ENCODE measurements at places on chromosomes 11 and 22. TPM values are rescaled to one million over a fixed set of nuclear protein-coding genes. Genes with fewer than 3 reads are reported as not detected.

DNA sequence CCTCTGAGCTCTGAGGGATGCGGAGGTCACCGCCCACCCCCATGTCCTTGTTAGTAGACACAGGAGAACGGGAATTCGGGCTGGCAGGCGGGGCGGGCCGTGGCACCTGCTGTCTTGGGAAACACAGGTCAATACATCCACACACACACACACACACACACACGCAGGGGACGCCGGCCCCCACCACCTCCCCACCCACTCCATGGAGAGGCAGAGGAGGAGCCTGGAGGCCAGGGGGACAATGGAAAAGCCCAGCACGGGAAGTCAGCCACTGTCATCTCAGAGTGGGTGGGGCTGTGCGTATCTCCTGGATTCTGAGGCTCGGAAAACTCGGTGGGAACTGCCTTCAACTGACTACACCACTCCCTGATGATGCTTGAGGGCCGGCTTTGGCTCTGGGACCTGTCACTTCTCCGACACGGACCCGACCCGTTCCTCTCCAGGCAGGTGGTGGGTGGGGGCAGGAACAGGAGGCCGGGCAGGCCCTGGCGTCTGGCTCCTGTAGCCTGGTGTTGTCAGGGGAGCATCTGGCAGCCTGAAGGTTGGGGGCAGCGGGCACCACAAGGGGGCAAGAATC is 18.5 kb upstream of the TMEM184B start:
- H3K4me3 ChIP-seq, result no peak overlapping the region
- H3K27ac ChIP-seq, result peak overlapping the region; percentile 33
- H3K36me3 ChIP-seq, result peaks cover 79% of the 10 kb centered on the region
- H3K27me3 ChIP-seq, result no peaks in the 10 kb centered on the region
- H3K4me1 ChIP-seq, result peaks cover 13% of the 10 kb centered on the region

- no peaks in the 10 kb centered on the region for H3K27me3 ChIP-seq
- H3K36me3 ChIP-seq, result no peaks in the 10 kb centered on the region
- H3K4me1 ChIP-seq, result no peaks in the 10 kb centered on the region
- H3K27ac ChIP-seq, result peak overlapping the region; percentile 33
- DNase-seq, result no peak
- H3K4me3 ChIP-seq, result no peak overlapping the region
These were observed 171.1 kb downstream of the DBX1 start for GRCh38 chr11:19989191-19989590.

DNA sequence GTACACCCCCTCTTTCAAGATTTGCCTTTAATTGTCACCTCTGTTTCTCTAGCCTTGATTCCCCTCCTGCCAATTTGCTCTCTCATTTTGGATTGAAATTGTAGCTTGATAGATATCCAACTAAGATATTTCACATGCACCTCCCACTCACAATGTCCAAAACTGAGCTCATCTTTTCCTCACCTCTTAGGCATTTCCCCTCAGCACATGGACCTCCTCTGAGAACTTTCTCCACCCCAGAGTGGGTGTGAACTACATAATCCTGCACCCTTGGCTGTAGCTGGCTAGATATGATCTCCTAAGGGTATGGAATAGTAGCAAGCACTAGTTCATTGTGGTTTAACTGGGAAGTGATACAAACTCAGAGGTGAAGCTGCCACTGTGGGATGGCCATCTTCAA is 91.5 kb upstream of the SESN3 start:
- H3K4me1 ChIP-seq, result peaks cover 9% of the 10 kb centered on the region
- no peak for DNase-seq
- H3K4me3 ChIP-seq, result no peak overlapping the region
- H3K27ac ChIP-seq, result no peak overlapping the region
- H3K27me3 ChIP-seq, result no peaks in the 10 kb centered on the region

GRCh38 chr11:7640816-7641215 is 32.5 kb downstream of the CYB5R2 start:
- no peaks in the 10 kb centered on the region for H3K27me3 ChIP-seq
- no peak overlapping the region for H3K4me3 ChIP-seq
- DNase-seq, result no peak
- H3K27ac ChIP-seq, result no peak overlapping the region

- H3K27ac ChIP-seq, result no peak overlapping the region
- no peaks in the 10 kb centered on the region for H3K27me3 ChIP-seq
- peaks cover 5% of the 10 kb centered on the region for H3K4me1 ChIP-seq
- H3K4me3 ChIP-seq, result no peak overlapping the region
- DNase-seq, result no peak
These were observed 103.3 kb downstream of the PDE3B start for GRCh38 chr11:14746857-14747395.

DNA sequence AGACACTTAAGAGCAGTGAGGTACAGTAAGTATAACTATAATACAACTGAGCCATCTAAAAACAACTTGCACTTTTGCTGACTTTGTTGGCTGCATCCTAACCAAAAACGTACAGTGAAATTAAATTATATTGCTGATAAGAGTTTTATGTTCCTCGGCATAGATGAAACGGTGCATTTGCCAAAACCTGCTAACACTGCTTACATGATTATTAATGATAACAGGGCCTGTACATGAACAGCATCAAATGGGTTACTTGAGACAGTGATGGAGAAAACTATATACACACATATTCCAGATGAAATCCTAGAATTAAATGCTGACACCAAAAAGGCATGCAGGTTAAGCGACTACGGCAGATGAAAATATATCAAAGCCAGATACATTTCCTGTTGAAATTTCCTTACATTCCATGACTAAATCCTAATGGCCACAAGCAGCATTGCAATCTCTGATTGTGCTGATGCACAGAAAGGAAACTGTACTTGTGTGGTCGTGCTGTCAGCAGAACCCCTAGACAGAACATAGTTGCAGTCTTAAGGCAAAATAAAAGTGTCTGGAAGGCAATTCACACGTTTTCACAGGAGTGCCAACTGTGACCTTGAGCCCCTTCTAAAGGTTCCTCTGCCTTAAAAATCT is 143.9 kb downstream of the CADM1 start:
- H3K27me3 ChIP-seq, result no peaks in the 10 kb centered on the region
- no peak for DNase-seq
- H3K36me3 ChIP-seq, result no peaks in the 10 kb centered on the region
- no peak overlapping the region for H3K4me3 ChIP-seq
- H3K27ac ChIP-seq, result no peak overlapping the region

GRCh38 chr11:2655834-2656622 is 43.8 kb downstream of the KCNQ1OT1 start:
- no peaks in the 10 kb centered on the region for H3K36me3 ChIP-seq
- H3K4me1 ChIP-seq, result no peaks in the 10 kb centered on the region
- no peaks in the 10 kb centered on the region for H3K27me3 ChIP-seq

DNA sequence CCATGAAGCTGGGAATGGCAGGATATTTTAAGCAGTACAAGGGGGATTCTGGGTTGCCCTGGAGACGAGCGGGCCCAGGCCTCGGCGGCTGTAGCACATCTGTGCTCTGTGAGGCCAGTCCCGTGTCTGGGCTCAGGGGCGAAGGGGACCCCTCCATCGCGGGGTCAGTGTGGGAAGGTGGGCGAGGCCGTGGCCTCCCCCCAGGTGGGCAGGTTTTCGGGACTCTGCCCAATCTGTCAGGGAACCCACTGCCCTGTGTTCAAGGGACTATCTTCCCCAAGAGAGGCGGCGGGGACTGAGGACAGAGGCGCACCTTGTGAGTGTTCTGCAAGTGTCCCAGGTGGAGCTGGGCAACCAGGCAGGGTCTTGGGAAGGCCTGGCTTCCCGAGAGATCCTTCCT is 336.6 kb downstream of the CTTN start:
- no peaks in the 10 kb centered on the region for H3K27me3 ChIP-seq
- H3K4me3 ChIP-seq, result no peak overlapping the region
- H3K4me1 ChIP-seq, result no peaks in the 10 kb centered on the region
- H3K36me3 ChIP-seq, result no peaks in the 10 kb centered on the region
- DNase-seq, result no peak

GRCh38 chr11:3959015-3959902 is 103.8 kb downstream of the STIM1 start:
- H3K36me3 ChIP-seq, result no peaks in the 10 kb centered on the region
- H3K4me3 ChIP-seq, result no peak overlapping the region
- DNase-seq, result no peak

DNA sequence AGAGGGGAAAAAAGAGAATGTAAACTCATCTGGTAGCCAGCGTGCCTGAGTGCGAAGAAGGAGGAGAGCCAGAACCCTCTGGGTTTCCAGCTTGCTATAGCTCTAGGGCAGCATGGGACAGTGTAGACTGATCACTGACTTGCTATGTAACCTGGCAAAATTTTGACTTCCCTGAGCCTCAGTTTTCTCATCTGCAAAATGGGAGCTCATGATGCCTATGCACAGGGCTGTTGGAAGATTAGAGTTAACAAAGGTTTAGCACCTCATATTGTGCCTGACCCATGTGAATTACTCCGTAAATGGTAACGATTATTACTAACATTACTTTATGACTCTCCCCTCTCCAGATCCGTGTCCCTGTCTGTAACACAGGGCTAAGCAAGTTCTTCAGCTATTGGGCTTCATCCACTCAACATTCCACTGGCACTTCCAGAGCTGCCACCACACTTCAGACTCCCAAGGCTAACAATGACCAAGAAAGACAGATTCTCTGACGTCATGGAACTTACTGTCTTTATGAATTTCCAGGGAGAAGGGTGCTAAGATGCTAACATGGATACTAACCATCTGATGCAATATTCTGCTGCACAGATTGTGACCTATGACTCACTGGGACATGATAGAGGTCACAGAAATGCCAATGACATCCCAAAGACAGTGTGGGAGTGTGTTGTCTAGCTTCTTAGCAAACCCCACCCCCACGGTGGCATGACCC is 195.2 kb downstream of the TRIM29 start:
- no peaks in the 10 kb centered on the region for H3K36me3 ChIP-seq
- H3K27ac ChIP-seq, result no peak overlapping the region
- H3K4me1 ChIP-seq, result no peaks in the 10 kb centered on the region
- no peak overlapping the region for H3K4me3 ChIP-seq
- peaks cover 34% of the 10 kb centered on the region for H3K27me3 ChIP-seq

GRCh38 chr22:40000171-40000570 is 5.4 kb downstream of the FAM83F start:
- no peaks in the 10 kb centered on the region for H3K36me3 ChIP-seq
- H3K27ac ChIP-seq, result no peak overlapping the region
- no peak overlapping the region for H3K4me3 ChIP-seq
- DNase-seq, result no peak

GRCh38 chr11:15884777-15885540 is 471.4 kb downstream of the SOX6 start:
- H3K4me3 ChIP-seq, result no peak overlapping the region
- DNase-seq, result no peak
- no peaks in the 10 kb centered on the region for H3K36me3 ChIP-seq
- H3K27ac ChIP-seq, result no peak overlapping the region

DNA sequence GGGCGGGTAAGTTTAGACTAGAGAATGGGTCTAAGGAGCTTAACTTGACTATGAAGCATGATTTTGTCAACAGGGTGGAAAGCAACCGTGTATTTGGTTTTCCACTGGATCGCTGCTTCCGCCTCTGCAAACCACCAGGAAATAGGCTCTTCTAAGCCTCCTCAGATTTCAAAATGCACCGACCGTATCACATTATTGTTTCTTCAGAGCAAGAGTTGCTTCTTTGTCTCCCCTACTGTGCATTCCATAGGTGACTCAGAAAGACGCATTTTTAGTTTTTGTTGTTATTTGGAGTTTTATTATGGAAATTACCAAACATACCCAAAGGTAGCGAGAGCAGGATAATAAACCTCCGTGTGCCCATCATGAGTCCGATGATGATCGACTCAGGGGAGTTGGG is 64.3 kb upstream of the RASD2 start:
- H3K27ac ChIP-seq, result no peak overlapping the region
- H3K36me3 ChIP-seq, result no peaks in the 10 kb centered on the region
- peaks cover 19% of the 10 kb centered on the region for H3K4me1 ChIP-seq
- H3K27me3 ChIP-seq, result peaks cover 14% of the 10 kb centered on the region
- DNase-seq, result no peak
- no peak overlapping the region for H3K4me3 ChIP-seq

DNA sequence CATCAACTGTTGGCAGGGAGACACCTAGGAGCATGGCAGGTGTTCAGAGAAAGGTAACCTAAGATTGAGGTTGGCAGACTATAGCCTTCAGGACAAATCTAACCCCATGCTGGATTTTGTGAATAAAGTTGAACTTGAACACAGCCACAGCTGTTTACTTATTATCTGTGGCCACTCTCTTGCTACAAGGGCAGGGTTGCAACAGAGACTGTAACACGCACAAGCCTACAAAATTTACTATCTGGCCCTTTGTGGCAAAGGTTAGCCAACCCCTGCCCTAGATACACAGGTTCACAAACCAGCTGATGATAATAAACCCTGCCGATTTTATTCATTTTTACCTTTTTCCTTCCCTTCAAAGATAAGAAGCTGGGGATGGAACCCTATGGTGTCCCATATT is 2.5 kb downstream of the THYN1 start:
- H3K27ac ChIP-seq, result no peak overlapping the region
- no peaks in the 10 kb centered on the region for H3K27me3 ChIP-seq
- DNase-seq, result no peak
- H3K4me1 ChIP-seq, result peaks cover 47% of the 10 kb centered on the region

GRCh38 chr11:71255323-71255722 is 2.9 kb upstream of the SHANK2 start:
- H3K4me3 ChIP-seq, result no peak overlapping the region
- H3K4me1 ChIP-seq, result peaks cover 13% of the 10 kb centered on the region
- DNase-seq, result no peak
- H3K27me3 ChIP-seq, result peaks cover 20% of the 10 kb centered on the region

DNA sequence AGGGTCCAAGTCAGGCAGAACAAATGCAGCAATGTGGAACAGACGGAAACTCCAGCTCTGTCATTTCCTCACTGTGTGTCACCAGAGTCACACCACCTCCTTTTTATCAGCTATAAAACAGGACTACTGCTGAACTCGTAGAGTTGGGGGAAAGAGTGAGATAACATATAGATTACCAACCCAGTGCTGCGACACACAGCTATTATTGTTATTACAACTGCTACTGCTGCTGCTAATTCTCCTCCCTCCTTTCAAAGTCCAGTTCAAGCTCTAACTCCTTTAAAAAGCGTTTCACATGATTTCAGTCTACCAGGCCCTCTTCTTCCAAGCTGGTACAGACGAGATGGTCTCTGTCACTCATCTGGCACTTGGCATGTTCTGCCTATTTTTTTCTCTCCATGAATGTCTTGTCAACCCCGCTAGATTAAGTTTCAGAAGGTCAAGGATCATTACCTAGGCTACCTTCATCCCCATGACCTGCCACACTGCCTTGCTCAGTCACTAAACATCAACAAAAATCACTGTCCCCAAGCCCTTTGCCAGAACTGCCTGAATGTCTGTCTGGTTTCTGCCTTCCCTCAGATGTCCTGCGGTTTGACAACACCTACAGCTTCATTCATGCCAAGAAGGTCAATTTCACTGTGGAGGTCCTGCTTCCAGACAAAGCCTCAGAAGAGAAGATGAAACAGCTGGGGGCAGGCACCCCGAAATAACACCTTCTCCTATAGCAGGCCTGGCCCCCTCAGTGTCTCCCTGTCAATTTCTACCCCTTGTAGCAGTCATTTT is 3.7 kb upstream of the MTFP1 start:
- no peaks in the 10 kb centered on the region for H3K27me3 ChIP-seq
- peaks cover 25% of the 10 kb centered on the region for H3K36me3 ChIP-seq
- H3K27ac ChIP-seq, result peak overlapping the region; percentile 95
- H3K4me1 ChIP-seq, result peaks cover 50% of the 10 kb centered on the region
- DNase-seq, result no peak

TRIM34 gene
- 9.1 TPM for total RNA-seq

DGKZ gene
- total RNA-seq, result 65.1 TPM

FGF3 gene
- total RNA-seq, result not detected

DMC1 gene
- total RNA-seq, result 2.1 TPM

DCUN1D5 gene
- 23.9 TPM for total RNA-seq

MRPL21 gene
- total RNA-seq, result 38.9 TPM

TMPRSS13 gene
- 5.4 TPM for total RNA-seq

TRIM22 gene
- total RNA-seq, result 137 TPM

TCN1 gene
- 0.44 TPM for total RNA-seq
